ENCODE measurements at places on chromosomes 5 and 9.

GRCh38 chr5:163912046-163912445, 406.6 kb downstream of the MAT2B start:
- DNase-seq, result no peak

GRCh38 chr9:36924071-36924470, 110.0 kb downstream of the PAX5 start:
- DNase-seq, result no peak

- peak; percentile 56 for DNase-seq
Observed at GRCh38 chr5:132419502-132420468, 50.3 kb downstream of the SLC22A5 start.

DNA sequence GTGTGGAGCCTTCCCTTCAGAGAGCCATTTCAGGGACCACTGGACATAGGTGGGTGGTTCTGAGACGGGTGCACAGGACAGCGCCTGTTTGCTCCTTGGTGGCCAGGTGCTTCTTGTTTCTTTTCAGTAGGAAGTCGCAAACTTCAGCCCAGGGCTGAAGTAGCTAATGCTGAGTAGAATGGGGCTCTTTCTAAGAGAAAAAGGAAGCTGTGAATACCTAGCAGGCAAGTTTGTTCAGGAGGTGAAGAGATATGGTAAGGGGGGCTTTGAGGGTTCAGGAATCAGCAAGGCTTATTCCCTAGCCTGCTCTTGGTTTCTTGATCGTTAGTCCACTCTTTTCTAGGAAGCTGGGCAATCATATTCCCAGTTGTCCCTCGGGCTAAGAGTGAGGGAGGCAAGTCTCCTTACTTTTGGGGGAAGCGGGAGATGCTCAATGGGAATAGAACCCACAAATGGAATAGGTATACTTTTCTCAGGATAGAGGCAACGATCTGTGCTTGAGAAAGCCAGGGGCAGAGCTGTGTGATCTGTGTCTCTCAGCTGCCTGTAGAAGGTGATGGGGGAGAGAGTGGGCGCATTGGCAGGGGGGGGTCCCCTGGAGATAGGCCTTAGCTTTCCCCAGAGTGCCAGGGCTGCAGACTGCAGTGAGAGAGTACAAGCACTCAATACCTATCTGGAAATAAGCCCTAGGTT, 1.9 kb upstream of the PURA start:
- DNase-seq, result no peak

DNA sequence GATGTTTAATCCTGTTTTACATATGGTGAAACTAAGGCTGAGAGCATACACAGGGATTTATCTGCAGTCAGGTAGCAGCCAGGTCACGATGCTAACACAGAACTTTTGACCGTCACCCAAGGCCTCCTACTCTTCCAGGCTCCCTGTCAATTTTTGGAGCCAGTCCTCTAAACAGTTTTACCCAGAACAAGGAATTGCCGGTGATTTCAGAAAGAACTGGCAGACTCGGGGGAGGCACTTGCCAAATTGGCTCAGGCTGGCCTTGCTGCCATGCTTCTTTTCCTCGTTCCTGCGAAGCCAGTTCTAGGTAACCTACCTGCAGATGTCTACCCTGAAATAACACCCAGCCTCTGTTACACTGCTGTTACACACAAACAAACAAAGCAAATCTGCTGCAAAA, 21.2 kb downstream of the GRIA1 start:
- DNase-seq, result no peak

DNA sequence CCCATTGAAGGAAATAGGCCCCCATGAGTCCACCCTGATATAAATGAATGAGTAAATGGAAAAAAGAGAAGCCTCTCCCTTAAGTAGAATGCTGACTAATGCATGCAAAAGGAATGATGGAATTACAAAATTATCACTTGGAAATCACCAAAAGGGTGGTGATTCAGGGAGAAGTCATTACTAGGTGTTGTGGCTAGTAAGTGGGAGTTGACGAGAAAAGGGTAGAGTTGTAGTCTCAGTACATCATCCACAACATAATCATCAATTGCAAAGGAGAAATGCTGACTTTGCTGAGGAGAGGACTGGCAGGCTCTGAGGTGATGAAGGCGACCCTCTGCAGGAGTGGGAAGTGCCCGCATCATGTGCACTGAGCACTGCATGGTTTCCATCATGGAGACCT, 201.5 kb upstream of the S1PR3 start:
- DNase-seq, result no peak

DNA sequence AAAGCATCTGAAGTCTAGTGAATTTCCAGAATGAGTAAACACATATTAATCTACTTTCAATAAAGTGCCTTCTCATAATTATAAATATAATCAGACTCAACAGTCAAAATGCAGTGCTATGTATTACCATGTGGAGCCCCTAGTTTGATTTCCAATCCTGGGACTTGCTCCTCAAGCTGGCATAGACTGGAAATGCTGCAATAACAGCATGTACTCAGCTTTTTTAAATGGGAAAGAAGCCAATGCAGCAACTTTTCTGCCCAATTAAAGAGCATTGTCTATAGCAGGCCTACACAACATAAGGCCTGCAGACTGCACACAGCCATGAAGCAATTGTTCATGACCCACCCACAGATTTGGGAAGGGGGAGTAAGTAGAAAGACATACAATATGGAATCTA, 103.2 kb downstream of the NR2F1-AS1 start:
- no peak for DNase-seq

- DNase-seq, result no peak
Observed at GRCh38 chr5:35044649-35045048, 3.1 kb downstream of the AGXT2 start.

DNA sequence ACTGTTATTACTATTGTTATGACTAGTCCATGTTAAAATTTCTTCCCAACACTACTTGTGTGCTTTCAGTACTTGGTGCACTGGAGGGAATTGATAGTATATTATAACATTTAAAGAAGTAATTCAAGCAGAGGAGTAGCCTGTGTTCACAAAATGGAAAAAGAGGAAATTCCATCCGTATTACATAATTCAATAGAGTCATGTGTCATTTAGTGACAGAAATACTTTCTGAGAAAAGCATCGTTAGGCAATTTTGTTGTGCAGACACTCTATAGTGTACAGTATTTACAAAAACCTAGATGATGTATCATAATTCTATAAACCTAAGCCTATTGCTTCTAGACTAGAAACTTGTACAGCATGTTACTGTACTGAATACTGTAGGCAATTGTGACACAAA, 78.3 kb upstream of the PCSK5 start:
- DNase-seq, result no peak

GRCh38 chr5:143147902-143148301, 255.6 kb downstream of the NR3C1 start:
- DNase-seq, result no peak

- DNase-seq, result no peak
Observed at GRCh38 chr5:177469750-177470525, 3.5 kb downstream of the DBN1 start.

DNA sequence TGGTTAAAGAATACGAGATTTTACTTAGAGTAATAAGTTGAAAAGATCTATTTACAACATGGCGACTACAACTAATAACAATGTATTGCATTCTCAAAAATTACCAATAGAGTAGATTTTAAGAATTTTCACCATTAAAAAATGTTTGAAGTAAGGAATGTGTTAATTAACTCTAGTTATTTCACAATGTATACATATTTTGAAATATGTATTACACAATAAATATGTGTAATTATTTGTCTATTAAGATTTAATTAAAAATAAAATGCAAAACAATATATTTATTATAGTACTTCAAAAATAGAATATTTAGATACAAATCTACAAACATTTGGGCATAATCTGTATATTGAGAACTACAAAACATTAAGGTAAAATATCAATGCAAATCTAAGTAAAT, 1326.3 kb upstream of the CDH6 start:
- DNase-seq, result no peak

DNA sequence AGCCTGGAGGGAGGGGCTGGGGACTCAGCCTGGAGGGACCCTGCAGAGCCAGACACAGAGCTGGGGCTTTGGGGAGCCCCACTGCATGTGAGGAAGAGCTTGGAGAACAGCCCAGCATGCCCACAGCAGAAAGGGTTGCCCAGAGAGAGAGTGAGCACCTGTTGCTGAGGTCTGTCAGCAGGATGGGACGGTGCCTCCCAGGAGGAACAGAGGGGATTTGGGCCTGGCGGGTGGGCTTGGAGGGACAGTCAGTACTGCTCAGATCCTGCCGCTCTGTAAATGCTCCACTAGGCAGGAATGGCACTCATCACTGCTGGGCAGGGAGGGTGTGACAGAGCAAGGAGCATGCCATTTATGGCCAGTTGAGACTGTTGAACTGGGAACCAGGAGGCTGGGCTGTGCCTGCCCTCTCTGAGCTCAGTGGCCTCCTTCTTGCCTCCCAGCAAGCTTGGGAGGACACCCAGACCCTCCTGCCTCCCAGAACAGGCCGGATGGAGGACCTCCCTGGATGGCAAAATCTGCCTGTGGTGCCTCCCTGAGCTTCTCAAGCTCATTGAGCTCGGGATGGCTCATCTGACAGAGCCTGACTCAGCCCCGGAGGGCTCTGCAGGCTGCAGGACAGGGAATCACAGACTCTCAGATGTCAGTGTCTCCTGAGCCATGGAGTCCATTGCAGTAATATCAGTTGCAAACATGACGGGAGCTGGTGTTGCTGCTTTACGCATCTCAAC, 786 bp upstream of the HRCT1 start:
- DNase-seq, result no peak

GRCh38 chr5:122788996-122789395, 14.1 kb downstream of the SNX2 start:
- DNase-seq, result no peak

DNA sequence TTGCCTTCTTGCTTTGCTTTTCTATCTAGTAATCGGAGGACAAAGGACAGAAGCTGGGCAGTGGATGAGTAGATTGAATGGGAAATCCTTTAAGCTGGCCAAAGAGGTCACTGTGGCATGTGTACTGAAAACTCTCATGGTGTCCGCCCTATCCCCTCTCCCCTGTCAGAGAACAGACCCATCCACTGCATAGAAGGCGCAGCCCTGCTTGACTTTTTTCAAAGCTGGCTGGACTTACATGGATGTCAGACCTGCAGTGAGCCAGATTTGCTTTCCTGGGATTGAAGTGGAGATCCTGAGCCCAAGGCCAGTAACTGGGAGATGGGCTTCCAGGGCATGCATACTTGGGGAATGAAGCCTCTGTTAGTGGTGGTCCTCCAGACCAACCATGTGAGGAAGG, 329.5 kb downstream of the TRPM3 start:
- DNase-seq, result no peak

- DNase-seq, result no peak
Observed at GRCh38 chr5:18807256-18808149, 1173.2 kb downstream of the TAF11L14 start.

- no peak for DNase-seq
Observed at GRCh38 chr9:95815133-95815532, 60.4 kb upstream of the ERCC6L2 start.

- DNase-seq, result no peak
Observed at GRCh38 chr9:33297432-33297831, 7.1 kb downstream of the NFX1 start.

DNA sequence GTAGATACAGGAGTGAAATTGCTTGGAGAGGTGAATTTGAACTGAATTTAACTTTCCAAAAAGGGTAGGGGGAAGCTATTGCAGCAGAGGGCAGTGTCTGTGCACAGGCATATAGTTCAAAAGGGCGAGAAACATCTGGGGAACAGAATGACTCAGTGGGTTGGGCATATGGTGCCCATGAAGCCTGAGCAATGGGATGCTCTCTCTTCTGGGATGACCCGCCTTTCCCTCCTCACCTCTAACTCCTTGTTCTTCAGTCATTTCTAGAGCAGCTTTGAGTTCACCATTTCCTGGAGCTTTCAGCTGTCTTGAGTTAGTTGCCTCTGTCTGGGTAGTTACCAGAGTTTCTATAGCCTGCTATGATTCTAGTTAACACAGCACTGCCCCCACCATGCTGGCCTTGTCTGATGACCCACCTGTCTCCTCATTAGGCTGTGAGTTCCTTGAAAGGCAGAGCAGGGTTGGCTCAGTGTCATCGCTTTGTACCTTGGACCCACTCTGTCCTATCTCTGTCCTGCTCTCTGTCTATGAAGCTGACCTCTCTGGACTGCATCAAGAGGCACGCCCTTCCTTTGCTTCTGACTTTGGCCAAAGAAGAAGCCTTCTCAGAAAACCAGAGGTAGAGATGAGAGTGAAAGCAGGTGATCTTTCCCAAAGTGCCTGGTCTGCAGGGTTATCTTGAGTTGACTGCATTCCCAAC, 299.6 kb upstream of the KLF4 start:
- DNase-seq, result no peak

- no peak for DNase-seq
Observed at GRCh38 chr9:123550012-123550411, 194.0 kb downstream of the CRB2 start.

DNA sequence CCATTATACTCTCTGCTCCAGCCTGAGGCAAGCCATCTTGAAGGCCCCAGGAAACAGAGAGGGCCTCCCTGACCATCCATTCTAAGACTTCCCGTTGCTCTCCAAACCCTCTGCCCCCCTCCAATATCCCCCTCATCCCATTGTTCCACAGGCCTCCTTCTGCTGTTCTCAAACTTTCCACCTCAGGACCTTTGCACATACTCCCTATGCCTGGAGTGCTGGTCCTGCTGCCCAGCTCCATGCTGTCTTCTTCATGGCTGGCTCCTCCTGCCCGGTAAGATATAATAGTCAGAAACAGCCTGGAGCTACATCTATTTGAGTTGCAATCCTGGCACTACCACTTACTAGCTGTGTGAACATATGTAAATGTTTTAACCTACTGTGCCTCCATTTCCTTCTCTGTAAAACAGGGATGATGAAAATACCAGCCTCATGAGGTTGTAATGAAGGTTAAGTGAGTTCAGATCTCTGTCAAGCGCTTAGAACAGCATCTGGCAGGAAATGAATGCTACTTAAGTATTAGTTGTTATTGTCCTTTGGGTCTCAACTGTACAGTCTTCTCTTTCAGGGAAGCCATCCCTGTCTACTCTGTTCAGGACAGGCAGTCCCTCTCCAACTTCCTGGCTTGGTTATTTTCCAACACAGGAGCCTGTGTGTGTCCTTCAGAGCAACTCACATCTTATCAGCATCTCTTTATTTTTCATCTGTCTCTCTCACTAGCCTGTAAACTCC, 45.8 kb downstream of the TMOD1 start:
- no peak for DNase-seq

GRCh38 chr5:34672196-34672595, 16.1 kb downstream of the RAI14 start:
- no peak for DNase-seq

GRCh38 chr9:1775230-1775629, 239.9 kb upstream of the SMARCA2 start:
- no peak for DNase-seq

- DNase-seq, result no peak
Observed at GRCh38 chr5:69271376-69271775, 36.7 kb downstream of the CDK7 start.

DNA sequence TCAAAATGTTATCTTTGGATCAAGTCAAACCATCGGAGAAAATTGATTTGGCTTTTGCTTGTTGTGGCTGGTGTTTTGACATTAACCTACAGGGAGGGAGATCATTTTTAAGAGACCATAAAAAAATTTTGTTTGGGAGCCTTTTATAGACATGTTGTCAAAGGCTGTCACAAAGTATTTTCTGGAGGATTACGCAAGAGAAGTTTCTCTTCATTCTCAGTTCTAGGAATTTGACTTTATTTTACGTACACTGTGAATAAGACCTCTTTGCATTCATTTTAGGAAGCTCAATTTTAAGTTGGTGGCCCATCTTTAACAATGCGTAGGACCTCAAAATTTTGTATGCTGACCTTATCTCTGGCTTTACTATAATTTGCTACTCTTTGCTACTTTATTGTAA, 50.2 kb upstream of the SLC44A1 start:
- DNase-seq, result no peak

GRCh38 chr5:134851307-134851923, 5.6 kb downstream of the C5orf24 start:
- DNase-seq, result no peak
